ENCODE measurements at places on chromosomes 4 and X. TPM values are rescaled to one million over a fixed set of nuclear protein-coding genes. Genes with fewer than 3 reads are reported as not detected.
A peak's percentile ranks its signal among the peaks of the same experiment; 100 is the strongest.

The TLL1 gene
- 1.5 TPM for total RNA-seq

DNA sequence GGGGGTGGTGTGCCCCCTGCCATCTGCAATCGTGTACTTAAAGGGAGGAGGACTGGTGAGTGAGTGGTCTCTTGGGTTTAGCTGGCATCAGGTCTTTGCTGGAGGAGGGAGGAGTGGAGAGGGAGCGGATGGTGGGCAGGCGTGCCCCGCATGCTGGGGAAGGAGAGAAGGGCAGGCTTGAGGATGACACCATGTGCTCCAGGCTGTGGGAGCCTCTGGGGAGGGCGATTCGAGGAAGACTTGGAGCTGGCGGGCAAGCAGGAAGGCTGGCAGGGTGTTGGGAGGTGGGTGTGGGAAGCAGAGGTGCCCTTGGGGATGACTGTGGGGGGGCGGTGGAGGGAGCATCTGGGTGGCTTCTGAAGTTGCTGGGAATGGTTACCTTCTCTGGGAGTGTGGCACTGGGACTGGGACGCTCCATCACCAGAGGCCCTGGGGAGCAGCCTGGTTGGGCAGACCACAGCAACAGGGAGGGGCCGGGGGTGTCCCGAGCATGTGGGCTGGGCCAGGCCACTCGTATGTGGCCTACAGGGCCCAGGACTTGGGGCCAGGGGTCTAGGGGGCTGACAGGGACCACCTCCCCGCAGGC, 30.8 kb upstream of the AFAP1 start:
- no peak for ATAC-seq

DNA sequence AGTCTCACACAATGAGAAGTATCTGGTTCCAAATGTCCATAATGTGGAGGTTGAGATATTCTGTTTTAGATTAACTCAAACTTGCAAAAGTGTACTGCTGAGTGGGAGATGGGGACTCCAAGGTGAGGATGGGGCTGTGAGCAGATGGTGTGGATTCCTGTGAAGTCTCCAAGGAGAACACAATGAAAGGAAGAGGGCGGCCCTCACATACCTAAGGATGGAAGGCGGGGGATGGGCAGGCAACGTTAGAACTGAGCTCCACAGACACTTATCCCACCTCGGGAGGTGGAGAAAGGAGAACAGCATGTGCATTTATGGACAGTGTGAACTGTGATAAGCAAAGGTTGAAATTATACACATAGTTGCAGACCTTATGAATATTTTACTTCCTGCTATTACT, 9.9 kb upstream of the SPATA4 start:
- no peak for ATAC-seq

- ATAC-seq, result no peak
Measured at GRCh38 chr4:165758086-165758485, 115.0 kb upstream of the TLL1 start.

GRCh38 chr4:46979283-46979682, 14.1 kb downstream of the GABRA4 start:
- ATAC-seq, result no peak

The WDFY3 gene
- 46.7 TPM for total RNA-seq

DNA sequence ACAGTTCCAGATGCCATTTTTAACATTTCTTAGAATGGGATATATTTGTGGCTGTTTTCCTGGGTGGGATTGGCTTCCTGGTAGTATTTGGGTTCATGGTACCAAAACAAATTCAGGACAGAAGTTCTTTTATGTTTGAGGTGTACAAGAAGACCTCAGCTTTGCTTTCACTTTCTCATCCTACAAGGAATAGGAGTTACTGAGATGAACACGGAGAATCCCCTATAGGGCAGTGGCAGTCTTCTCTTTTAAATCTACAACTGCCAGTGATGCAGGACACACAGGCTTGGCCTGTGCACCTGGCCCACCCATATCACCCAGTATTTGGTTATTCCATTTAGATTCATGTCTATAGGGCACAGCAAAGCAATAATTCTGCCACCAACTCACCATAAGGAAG, 35.2 kb downstream of the SLC10A7 start:
- no peak for ATAC-seq

The F8A1 gene
- total RNA-seq, result 19.6 TPM

GRCh38 chr4:120052856-120053255, 13.8 kb downstream of the MAD2L1 start:
- ATAC-seq, result peak; percentile 57

The HSFX4 gene
- total RNA-seq, result not detected

DNA sequence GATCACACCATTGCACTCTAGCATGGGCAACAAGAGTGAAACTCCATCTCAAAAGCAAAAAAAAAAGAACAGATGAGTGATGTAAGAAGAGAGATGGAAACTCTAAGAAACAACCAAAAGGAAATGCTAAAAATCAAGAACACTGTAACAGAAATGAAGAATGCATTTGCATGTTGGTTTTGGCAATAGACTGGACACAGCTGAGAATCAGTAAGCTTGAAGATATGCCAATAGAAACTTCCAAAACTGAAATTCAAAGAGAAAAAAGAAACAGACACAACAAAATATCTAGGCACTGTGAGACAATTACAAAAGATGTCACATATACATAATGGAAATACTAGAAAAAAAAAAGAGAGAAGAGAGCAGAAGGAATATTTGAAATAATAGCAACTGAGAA, 93.7 kb downstream of the BEND2 start:
- ATAC-seq, result no peak

The OTC gene
- total RNA-seq, result not detected

DNA sequence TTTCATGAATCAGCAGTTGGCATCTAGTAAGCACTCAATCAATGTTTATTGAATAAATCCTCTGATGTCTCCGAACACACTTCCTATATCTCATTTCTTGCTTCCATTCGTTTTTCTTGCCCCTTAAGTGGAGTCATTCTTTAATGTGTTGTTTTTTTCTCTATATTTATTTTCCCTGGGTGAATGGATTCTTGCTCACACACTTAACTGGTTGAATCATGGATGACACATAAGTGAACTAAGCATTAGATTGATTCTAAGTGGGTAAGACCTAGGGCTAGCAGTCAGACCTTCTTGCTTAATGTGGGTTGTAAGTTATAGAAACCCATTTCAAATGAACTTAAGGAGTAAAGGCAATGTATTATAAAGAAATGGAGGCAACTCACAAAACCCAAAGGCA, 111.1 kb downstream of the RTL3 start:
- ATAC-seq, result peak; percentile 57

DNA sequence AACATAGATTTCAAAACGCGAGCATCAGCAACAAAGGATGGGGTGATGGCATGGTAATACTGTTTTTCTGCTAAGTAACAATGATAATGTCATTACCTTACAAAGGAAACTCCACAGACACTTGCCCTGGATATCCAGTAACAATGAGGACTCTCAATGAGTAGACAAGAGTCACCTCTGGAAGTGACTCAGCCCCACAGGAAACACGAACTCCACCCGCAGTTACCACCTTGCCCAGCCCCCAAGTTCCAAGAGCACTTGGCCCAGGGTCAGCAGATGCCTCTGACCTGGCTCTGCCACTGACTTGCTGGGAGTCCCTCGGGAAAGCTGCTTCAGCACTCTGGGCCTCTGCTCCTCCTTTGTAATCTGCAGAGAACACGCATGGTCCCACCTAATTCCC, 110.3 kb upstream of the MAP3K15 start:
- ATAC-seq, result peak; percentile 20

The PPP1R2C gene
- total RNA-seq, result not detected

GRCh38 chr4:83613994-83614393, 78.1 kb downstream of the GPAT3 start:
- no peak for ATAC-seq

DNA sequence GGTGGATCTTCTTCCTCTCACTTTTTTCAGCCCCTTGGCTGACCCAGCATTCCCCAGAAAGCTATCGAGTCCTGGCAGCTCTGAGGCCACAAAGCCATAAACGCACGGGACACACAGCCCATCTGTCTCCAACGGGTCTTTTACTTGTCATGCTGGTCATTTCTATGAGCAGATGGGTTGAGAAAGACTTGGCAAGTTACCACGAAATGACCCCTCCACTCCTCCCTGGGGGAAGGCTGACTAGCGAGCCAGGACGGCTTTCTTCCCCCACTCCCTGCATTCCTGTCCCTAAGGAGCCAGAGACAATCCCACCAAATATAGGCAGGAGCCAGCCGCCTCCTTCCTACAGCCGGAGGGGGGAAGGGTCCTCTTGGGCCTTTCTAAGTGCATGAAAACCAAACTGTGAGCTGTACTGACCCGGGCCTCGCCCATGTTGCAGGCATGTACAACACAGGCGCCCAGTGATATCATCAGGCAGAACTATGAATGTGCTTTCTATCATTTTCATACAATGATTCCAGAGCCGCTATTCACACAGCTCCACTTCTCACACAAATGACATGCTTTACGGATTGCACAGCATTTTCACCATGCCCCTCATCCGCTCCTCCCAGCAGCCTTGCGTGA, 28.6 kb downstream of the AFAP1 start:
- ATAC-seq, result peak; percentile 34

DNA sequence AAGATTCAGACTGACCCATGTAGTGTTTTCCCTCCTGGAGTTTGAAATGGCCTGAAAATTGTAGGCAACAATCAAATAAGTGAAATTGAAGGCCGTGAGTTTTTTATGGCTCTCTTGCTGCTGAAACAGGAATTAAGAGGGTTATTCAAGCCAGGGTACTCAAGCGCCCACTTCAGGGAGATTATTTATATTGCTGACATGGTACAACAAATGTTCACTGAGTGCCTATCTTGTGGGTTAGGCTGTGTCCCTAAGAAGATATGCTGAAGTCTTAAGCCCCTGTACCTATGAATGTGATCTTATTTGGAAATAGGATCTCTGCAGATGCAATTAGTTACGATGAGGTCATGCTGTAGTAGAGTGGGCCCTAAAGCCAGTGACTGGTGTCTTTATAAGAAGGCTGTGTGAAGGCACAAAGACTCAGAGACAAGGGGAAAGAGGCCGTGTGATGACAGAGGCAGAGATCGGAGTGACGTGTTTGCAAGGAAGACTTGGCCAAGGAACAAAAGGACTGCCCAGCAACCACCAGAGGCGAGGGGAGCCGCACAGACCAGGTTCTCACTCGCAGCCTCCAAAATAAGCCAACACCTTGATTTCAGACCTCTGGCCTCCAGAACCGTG, 72.9 kb downstream of the MED28 start:
- ATAC-seq, result no peak

The CLCN4 gene
- total RNA-seq, result 0.84 TPM

- no peak for ATAC-seq
Measured at GRCh38 chrX:104309169-104309568, 54.4 kb upstream of the ESX1 start.

The SLIT2 gene
- total RNA-seq, result 2.5 TPM

- no peak for ATAC-seq
Measured at GRCh38 chr4:148565801-148566200, 123.6 kb upstream of the NR3C2 start.

- ATAC-seq, result no peak
Measured at GRCh38 chr4:53694666-53695065, 103.4 kb upstream of the LNX1 start.

The STK26 gene
- 14.5 TPM for total RNA-seq

GRCh38 chrX:12372111-12372510, 233.8 kb downstream of the FRMPD4 start:
- no peak for ATAC-seq
